ENCODE measurements at places on chromosomes 3 and 15. TPM values are rescaled to one million over a fixed set of nuclear protein-coding genes. Genes with fewer than 3 reads are reported as not detected.

GRCh38 chr3:108156312-108156853 is 65.6 kb upstream of the CD47 start:
- H3K4me1 ChIP-seq: peaks cover 22% of the 10 kb centered on the region
- no peak overlapping the region for H3K4me3 ChIP-seq
- DNase-seq: no peak
- H3K27ac ChIP-seq: no peak overlapping the region
- H3K36me3 ChIP-seq: peaks cover 2% of the 10 kb centered on the region
- no peaks in the 10 kb centered on the region for H3K27me3 ChIP-seq

- no peak for DNase-seq
- no peak overlapping the region for H3K4me3 ChIP-seq
- no peaks in the 10 kb centered on the region for H3K36me3 ChIP-seq
- no peaks in the 10 kb centered on the region for H3K27me3 ChIP-seq
- H3K27ac ChIP-seq: no peak overlapping the region
Measured at GRCh38 chr15:35256551-35256950, 171.5 kb upstream of the NANOGP8 start.

Gene FOXB1
- 2.0 TPM for total RNA-seq

GRCh38 chr3:30073622-30074021 is 532.8 kb upstream of the TGFBR2 start:
- no peak overlapping the region for H3K27ac ChIP-seq
- no peaks in the 10 kb centered on the region for H3K27me3 ChIP-seq
- H3K4me1 ChIP-seq: no peaks in the 10 kb centered on the region
- H3K4me3 ChIP-seq: no peak overlapping the region
- peak; percentile 11 for DNase-seq

DNA sequence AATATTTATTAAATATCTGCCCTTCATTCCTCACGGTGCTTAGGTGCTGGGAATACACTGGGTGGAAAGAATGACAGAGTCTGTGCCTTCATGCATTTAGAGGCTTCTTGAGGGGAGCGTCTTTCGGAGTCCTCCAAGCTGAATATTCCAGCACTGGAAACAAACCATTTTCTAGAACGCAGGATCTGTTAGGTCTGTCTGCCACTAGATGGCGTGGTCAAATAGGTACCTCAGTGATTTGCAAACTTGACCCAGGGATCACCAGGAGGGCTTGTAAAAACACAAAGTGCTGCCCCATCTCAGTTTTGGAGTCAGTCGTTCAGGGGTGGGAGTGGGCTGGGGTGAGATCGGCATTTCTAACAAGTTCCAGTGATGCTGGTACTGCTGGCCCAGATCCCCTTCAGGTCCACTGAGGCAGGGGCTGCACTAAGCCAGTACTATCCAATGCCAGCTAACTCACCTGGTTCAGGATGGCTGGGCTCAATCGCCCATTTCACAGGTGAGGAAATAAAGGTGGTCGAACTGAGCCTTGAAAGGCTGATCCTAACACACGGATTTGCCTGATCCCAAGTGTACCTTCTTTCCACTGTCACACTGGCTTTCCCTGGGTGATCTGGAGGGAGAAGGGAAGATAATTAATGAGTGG is 14.8 kb downstream of the ARNT2 start:
- H3K27me3 ChIP-seq: peaks cover 18% of the 10 kb centered on the region
- DNase-seq: no peak
- H3K36me3 ChIP-seq: no peaks in the 10 kb centered on the region
- no peak overlapping the region for H3K4me3 ChIP-seq
- H3K27ac ChIP-seq: no peak overlapping the region

GRCh38 chr3:15180042-15180611 is 25.9 kb upstream of the CAPN7 start:
- no peak for DNase-seq
- H3K27ac ChIP-seq: no peak overlapping the region
- peaks cover 7% of the 10 kb centered on the region for H3K27me3 ChIP-seq
- H3K4me1 ChIP-seq: peaks cover 6% of the 10 kb centered on the region
- no peak overlapping the region for H3K4me3 ChIP-seq

DNA sequence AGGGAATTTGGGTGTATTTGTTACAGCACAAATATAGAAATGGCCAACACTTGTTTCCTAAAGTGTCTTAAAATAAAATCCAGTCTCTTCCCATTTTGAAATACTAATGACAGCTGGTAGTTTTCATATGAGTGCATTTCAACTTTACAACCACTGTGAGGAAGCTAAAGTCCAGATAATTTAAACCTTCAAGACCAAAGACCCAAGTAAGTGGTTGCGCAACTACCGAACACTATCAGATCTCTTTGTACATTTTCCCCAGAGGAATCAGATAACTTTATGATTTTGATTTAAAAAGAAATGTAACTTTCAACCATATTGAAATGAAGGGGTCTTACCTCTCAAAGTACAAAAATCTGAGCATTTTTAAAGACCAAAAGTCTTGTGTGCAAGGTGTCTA is 14.3 kb downstream of the BCL2L10 start:
- no peaks in the 10 kb centered on the region for H3K36me3 ChIP-seq
- no peaks in the 10 kb centered on the region for H3K4me1 ChIP-seq
- no peak overlapping the region for H3K4me3 ChIP-seq
- DNase-seq: no peak
- H3K27ac ChIP-seq: no peak overlapping the region

DNA sequence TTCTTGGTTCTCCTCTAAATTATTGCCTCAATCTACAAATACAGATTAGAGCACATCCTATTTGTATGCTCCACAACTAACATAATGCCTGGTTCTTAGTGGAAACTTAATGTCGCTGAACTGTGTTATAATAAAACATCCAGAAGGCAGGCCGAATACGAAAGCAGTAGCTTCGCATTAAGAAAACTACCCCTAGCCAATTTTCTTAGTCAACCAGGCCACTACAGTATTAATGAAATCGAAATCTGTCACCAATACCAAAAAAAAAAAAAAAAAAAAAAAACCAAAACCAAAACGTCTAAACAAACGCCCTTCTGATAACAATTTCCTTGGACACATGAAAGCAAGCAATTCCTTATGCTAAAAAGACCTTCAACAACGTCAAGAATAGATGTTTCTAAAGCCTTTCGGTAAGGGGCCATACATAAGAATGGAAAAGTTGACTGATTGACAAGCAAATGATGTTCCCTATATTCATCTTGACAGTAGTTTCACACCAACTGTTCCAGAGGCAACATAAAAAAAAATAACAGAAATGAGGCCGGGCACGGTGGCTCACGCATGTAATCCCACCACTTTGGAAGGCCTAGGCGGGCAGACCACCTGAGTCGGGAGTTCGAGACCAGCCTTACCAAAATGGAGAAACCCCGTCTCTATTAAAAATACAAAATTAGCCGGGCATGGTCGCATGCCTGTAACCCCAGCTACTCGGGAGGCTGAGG is 1.3 kb downstream of the DENND6A start:
- H3K27ac ChIP-seq: peak overlapping the region; percentile 92
- peaks cover 45% of the 10 kb centered on the region for H3K4me1 ChIP-seq
- H3K27me3 ChIP-seq: no peaks in the 10 kb centered on the region

DNA sequence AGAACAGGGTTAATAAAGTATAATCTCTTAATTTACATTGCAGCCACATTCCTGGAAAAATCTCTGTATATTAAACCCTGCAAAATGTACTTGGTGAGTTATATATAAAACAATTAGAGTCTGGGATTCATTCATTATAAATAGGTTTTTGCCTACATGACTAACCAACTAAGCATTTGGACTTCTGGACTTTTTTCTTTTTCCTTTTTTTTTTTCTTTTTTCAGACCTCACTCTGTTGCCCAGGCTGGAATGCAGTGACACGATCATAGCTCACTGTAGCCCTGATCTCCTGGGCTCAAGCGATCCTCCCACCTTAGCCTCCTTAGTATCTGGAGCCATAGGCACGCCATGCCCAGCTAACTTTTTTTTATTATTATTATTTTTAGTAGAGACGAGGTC is 4.5 kb downstream of the DNAJC13 start:
- no peak for DNase-seq
- peaks cover 34% of the 10 kb centered on the region for H3K4me1 ChIP-seq
- peaks cover 6% of the 10 kb centered on the region for H3K36me3 ChIP-seq
- H3K27me3 ChIP-seq: no peaks in the 10 kb centered on the region
- no peak overlapping the region for H3K4me3 ChIP-seq
- no peak overlapping the region for H3K27ac ChIP-seq

GRCh38 chr3:25056803-25057351 is 371.2 kb upstream of the RARB start:
- H3K4me3 ChIP-seq: no peak overlapping the region
- no peak for DNase-seq
- H3K27me3 ChIP-seq: no peaks in the 10 kb centered on the region
- H3K4me1 ChIP-seq: no peaks in the 10 kb centered on the region
- no peak overlapping the region for H3K27ac ChIP-seq

DNA sequence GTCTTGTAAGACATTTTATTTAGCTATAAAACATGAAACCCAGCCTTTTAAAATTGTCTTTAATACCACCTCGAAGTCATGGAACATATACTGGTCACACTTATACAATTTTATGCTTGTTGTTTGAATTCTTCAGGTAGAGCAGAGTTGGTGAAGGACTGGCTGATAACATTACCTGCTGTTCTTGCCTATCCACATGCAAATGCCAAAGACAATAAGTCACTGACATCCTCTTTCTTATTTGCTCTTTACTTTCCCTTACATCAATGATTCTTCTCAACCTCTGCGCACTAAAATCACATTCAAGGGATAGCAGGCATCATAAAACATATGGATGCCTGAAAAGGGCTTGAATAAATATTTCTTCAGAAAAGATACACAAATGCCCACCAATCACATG is 392.5 kb upstream of the ATP11B start:
- H3K4me3 ChIP-seq: no peak overlapping the region
- H3K27ac ChIP-seq: no peak overlapping the region

Gene CORO2B
- 0.07 TPM for total RNA-seq

Gene MFGE8
- total RNA-seq: 13.7 TPM

- peaks cover 7% of the 10 kb centered on the region for H3K4me1 ChIP-seq
- no peaks in the 10 kb centered on the region for H3K27me3 ChIP-seq
- no peak overlapping the region for H3K4me3 ChIP-seq
- peak; percentile 76 for DNase-seq
Measured at GRCh38 chr3:42539871-42540714, 37.6 kb downstream of the VIPR1 start.

Gene GOLGA6L9
- total RNA-seq: 1.9 TPM

Gene CACNA2D2
- 0.69 TPM for total RNA-seq

- DNase-seq: peak; percentile 52
- no peak overlapping the region for H3K4me3 ChIP-seq
- H3K27me3 ChIP-seq: no peaks in the 10 kb centered on the region
- peaks cover 40% of the 10 kb centered on the region for H3K4me1 ChIP-seq
- H3K27ac ChIP-seq: peak overlapping the region; percentile 53
- peaks cover 18% of the 10 kb centered on the region for H3K36me3 ChIP-seq
Measured at GRCh38 chr15:65773386-65774111, 18.5 kb downstream of the DENND4A start.

DNA sequence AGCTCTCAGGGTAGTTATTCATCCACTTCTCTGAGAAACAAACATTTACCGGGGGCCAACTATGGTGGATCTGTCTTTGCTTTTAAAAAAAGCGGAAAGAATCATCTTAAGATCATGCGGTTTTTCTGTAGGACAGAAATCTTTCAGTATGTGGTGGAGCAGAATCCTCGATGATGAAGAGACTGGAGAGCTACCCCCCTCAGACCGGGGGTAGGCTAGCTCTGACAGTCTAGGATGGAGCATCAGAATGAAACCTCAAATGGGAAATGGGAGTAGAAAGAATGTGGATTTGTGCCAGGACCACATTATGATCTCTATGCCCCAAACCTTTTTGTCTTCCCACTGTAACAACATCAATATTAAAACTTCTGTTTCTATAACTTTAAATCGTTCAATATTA is 30.3 kb downstream of the TPRG1 start:
- peaks cover 4% of the 10 kb centered on the region for H3K27me3 ChIP-seq
- no peak for DNase-seq
- H3K4me1 ChIP-seq: no peaks in the 10 kb centered on the region
- no peak overlapping the region for H3K27ac ChIP-seq
- no peak overlapping the region for H3K4me3 ChIP-seq
- peaks cover 1% of the 10 kb centered on the region for H3K36me3 ChIP-seq

GRCh38 chr3:111326144-111326995 is 215.6 kb upstream of the CD96 start:
- DNase-seq: peak; percentile 34
- no peaks in the 10 kb centered on the region for H3K27me3 ChIP-seq
- H3K4me3 ChIP-seq: no peak overlapping the region
- peaks cover 31% of the 10 kb centered on the region for H3K4me1 ChIP-seq

- DNase-seq: no peak
- no peaks in the 10 kb centered on the region for H3K36me3 ChIP-seq
- H3K27ac ChIP-seq: no peak overlapping the region
- H3K4me1 ChIP-seq: peaks cover 7% of the 10 kb centered on the region
- H3K27me3 ChIP-seq: peaks cover 15% of the 10 kb centered on the region
Measured at GRCh38 chr3:40985195-40985594, 214.1 kb upstream of the CTNNB1 start.

GRCh38 chr3:169148448-169149348 is 514.8 kb downstream of the MECOM start:
- no peaks in the 10 kb centered on the region for H3K36me3 ChIP-seq
- H3K27me3 ChIP-seq: peaks cover 59% of the 10 kb centered on the region
- no peak overlapping the region for H3K4me3 ChIP-seq
- H3K27ac ChIP-seq: no peak overlapping the region

Gene SETD2
- total RNA-seq: 31.8 TPM

DNA sequence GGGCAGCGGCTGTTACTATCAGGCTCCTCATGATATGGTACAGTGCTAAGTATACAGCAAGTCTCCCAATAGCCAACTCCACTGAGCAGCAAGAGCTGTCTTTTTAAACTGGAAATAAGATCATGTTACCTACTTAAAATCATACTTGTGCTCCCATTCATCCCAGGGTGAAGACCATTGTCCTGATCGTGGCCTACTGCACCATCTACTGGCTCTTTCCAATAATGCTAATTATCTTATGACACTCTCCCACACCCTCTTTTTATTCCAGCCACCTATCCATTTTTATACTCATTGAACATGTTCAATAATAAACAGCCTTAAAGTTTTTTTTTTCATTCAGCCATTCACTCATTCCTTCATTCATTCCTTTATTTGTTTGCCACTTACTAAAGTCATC is 117.7 kb downstream of the GBE1 start:
- no peak overlapping the region for H3K27ac ChIP-seq
- no peak for DNase-seq
- no peak overlapping the region for H3K4me3 ChIP-seq
- H3K4me1 ChIP-seq: no peaks in the 10 kb centered on the region
- no peaks in the 10 kb centered on the region for H3K27me3 ChIP-seq

- H3K4me1 ChIP-seq: no peaks in the 10 kb centered on the region
- no peaks in the 10 kb centered on the region for H3K27me3 ChIP-seq
- DNase-seq: no peak
- no peak overlapping the region for H3K27ac ChIP-seq
- no peak overlapping the region for H3K4me3 ChIP-seq
Measured at GRCh38 chr15:58562135-58562534, 130.3 kb downstream of the LIPC start.

DNA sequence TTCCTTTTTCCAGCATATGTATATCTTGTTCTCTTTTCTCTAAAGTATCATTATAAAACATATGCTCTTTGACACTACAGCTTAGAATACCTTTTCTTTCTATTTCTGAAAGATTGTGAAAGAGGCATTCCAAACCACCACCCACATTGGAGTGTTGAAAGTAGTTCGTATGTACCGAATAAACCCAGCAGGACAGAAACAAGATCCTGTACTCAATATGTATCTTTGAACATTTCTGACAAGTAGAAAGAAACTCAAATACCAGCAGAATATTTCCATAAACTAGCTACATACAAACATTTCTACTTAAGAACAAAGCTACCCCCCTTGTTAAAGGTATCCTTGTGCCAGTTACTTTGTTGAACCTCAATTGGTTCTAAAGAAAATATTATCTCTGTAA is 415.3 kb upstream of the ALCAM start:
- H3K4me1 ChIP-seq: no peaks in the 10 kb centered on the region
- H3K27me3 ChIP-seq: no peaks in the 10 kb centered on the region
- H3K4me3 ChIP-seq: no peak overlapping the region

Gene CFAP44
- 1.5 TPM for total RNA-seq

Data from activated CD4-positive, alpha-beta memory T cell treated with anti-CD3 and anti-CD28 coated beads for 36 hours (primary cell).